ENCODE measurements at places on chromosomes 2 and 18.

DNA sequence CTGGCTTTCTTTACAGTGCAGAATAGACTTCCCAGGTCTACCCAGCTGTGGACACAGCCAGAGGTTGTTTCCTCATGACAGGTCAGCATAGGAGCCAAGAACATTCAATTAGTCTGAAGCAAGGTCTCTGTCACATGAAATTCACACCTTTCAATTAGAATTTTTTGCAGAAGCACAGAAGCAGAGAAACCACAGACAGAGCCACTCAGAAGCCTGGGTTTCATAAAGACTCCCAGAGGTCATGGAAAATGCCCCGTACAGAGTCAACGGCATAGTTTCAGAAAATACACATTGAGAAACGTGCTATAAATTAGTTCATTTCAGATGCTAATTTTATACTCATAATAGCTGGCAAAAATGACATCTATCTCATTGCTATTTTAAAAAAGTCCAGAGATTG lies 87.0 kb upstream of the TMEM200C start:
- no peak overlapping the region for H3K27ac ChIP-seq
- no peaks in the 10 kb centered on the region for H3K4me1 ChIP-seq
- no peaks in the 10 kb centered on the region for H3K27me3 ChIP-seq
- H3K36me3 ChIP-seq, result no peaks in the 10 kb centered on the region
- no peak for DNase-seq

GRCh38 chr18:24333084-24333483 lies 64.5 kb downstream of the OSBPL1A start:
- peaks cover 6% of the 10 kb centered on the region for H3K27me3 ChIP-seq
- no peak overlapping the region for H3K4me3 ChIP-seq
- no peaks in the 10 kb centered on the region for H3K36me3 ChIP-seq
- no peak overlapping the region for H3K27ac ChIP-seq

DNA sequence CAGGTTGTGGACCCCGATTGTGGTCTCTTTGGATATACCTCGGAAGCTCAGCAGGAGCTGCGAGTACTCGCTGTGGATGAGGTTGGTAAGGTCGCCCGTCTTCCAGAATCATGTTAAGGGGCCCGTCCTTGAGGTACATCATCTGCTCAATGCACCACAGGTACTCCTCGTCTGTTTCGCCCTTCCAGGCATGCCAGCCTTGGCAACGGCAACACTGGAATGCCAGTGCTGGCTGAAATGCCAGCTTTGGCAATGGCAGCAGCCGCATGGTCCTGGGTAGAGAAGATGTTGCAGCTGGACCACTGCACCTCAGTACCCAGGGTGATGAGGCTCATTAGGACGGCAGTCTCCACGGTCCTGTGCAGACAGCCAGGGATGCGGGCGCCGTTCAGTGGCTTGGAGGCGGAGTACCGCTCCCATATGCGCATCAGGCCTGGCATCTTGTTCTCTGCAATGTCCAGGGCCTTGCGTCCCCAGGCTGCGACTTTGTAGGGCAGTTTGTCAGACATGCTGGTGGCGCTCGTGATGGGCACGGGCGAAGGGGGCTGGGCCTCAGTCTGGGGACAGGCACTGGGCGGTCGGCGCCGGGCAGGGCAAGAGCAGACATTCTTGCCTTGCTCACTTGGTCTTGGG lies 122.2 kb upstream of the NXPH2 start:
- no peak for DNase-seq
- H3K27ac ChIP-seq, result no peak overlapping the region
- no peak overlapping the region for H3K4me3 ChIP-seq
- H3K4me1 ChIP-seq, result no peaks in the 10 kb centered on the region

GRCh38 chr2:148813603-148814065 lies 61.4 kb upstream of the KIF5C start:
- DNase-seq, result peak; percentile 96
- H3K27ac ChIP-seq, result peak overlapping the region; percentile 87
- no peaks in the 10 kb centered on the region for H3K36me3 ChIP-seq
- peaks cover 37% of the 10 kb centered on the region for H3K4me1 ChIP-seq
- H3K4me3 ChIP-seq, result peak overlapping the region; percentile 55
- peaks cover 63% of the 10 kb centered on the region for H3K27me3 ChIP-seq

DNA sequence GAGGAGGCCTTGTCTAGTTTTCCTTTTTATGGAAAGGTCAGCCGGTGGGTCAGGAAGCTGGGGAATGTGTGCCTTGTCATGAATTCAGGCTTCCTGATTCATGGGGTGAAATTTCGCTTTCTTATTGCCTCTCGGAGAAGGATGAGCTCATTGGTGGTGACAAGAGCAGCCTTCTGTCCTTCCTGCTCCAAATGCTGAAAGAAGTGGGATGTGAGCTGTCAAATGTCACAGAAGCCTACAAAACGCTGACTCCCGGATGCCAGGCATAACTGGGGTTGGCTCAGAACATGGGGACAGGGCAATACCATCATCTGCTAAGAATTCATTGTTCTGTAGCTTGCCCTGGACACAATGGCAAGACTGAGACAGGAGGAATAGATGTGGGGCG lies 55.8 kb upstream of the FAM136A start:
- no peak overlapping the region for H3K27ac ChIP-seq
- DNase-seq, result no peak
- no peaks in the 10 kb centered on the region for H3K36me3 ChIP-seq
- peaks cover 36% of the 10 kb centered on the region for H3K27me3 ChIP-seq
- no peaks in the 10 kb centered on the region for H3K4me1 ChIP-seq

DNA sequence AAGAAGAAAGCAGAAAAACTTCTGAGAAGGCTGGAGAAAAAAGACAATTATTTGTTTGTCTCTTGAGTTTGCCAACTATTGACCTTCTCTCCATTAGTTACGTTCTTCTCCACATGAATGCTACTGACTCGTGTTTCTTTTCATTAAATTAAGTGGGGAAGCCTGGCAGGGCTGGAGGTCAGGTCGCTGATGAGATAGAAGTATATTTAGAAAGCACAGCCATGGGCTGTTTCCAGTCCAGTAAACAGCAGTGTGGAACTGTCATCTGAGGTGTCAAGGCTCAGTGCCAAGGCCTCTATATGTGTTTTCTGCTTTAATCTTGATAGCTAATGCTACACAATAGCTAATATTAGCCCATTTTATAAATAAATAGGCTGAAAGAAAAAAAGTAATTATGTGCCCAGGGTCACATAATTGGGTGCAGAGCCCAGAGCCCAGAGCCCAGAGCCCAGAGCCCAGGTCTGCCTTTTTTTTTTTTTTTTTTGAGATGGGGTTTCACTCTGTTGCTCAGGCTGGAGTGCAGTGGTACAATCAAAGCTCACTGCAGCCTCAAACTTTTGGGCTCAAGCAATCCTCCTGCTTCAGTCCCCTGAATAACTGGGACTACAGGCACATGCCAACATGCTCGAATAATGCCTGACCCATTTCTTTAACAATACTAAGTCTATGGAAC lies 6.3 kb downstream of the MSGN1 start:
- H3K27me3 ChIP-seq, result peaks cover 29% of the 10 kb centered on the region
- H3K4me1 ChIP-seq, result peaks cover 8% of the 10 kb centered on the region
- no peaks in the 10 kb centered on the region for H3K36me3 ChIP-seq
- H3K27ac ChIP-seq, result no peak overlapping the region
- H3K4me3 ChIP-seq, result no peak overlapping the region

DNA sequence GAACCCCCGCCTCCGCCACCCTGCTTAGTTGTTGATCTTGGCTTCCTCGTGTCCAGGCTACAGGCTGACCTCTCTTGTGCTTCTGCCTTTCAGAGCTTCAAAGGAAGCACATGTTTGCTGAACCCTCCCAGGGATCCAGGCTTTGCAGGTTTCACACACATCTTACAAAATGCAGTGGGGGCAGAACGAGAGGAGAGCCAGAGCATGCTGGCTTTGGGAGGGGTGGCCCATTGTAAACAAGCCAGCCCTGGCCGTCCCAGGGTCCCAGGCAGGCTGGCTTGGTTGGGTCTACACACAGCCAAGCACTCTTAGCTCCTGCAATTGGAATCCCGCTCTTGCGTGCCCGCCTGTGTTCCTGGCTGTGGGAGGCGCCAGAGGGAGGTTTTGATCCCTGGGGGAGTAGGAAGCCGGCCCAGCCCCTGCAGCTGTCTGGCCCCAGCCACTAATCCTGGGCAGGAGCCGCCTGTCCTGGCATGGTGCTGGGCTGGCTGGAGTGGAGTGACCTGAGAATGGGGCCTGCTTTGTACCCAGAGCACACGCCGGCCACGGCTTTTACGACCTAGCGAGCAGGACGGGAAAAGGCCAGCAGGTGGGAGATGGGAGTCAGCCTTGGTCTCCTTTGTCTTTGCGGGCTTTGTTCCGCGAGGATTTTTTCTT lies 53.9 kb downstream of the SH3BP4 start:
- no peak overlapping the region for H3K4me3 ChIP-seq
- H3K36me3 ChIP-seq, result no peaks in the 10 kb centered on the region
- DNase-seq, result no peak
- no peaks in the 10 kb centered on the region for H3K27me3 ChIP-seq

DNA sequence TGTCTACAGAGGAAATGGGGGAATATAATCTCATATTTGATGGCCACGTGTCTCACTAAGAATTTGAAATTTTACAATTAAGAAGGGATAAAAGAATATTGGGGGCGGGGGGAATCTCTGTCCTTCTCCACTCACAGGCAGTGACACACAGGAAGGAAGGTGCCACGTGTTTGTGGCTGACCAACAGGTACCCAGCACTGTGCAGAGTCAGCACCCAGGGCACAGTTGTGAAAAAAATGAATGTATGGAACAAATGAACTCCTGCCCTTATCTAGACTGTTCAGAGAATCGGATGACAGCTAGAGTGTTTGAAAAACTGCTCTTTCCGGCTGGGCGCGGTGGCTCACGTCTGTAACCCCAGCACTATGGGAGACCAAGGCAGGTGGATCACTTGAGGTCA lies 317.0 kb upstream of the MYT1L start:
- H3K4me1 ChIP-seq, result peaks cover 7% of the 10 kb centered on the region
- no peaks in the 10 kb centered on the region for H3K36me3 ChIP-seq
- DNase-seq, result no peak

DNA sequence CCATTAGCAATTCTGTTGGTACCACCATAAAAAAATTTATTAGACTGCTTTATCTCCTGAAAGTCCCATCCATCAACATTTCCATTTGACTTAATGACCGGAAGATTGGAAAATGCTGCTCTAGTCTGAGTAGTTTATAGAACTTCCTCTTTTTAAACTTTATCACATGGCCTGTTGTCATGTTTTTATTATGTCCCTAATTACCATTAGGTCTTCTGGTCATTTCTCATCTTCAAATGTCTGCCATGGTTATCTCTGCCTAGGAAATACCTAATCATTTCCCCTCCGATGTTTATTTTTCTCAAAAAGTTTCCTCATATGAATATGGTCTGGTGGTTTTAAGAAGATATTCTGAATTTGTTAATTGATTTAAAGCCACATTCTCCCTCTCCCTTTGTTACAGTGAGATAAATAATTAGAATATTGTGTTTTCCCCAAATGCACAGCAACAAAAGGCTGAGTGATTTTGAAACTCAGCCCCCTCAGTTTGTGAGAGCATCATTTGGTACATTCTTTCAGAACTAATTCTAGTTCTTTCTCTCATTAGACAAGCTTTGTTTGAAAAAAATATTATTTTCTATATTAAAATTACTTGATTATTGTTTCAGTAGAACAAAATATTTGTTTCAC lies 317.1 kb upstream of the ST6GAL2 start:
- H3K4me3 ChIP-seq, result no peak overlapping the region
- no peak for DNase-seq
- no peaks in the 10 kb centered on the region for H3K36me3 ChIP-seq
- H3K27me3 ChIP-seq, result no peaks in the 10 kb centered on the region

DNA sequence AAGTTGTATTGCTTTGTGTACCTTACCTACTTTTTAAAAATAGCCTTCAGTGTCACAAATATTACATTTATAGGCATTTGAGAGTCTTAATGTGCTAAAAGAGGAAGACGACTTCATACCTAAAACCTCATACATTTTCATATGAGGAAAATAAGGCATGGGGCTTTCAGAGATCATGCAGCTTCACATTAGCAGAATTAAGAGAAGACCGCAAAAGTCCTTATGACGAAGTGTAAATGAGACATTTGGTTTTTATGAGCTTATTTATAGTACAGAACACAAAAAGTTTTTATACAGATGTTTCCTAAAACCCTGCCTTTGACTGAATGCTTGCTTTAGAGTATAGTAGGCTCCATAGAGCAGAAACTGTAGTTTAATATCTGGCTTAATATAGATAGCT lies 10.1 kb upstream of the CCDC138 start:
- H3K27ac ChIP-seq, result no peak overlapping the region
- H3K27me3 ChIP-seq, result no peaks in the 10 kb centered on the region
- H3K36me3 ChIP-seq, result peaks cover 40% of the 10 kb centered on the region

- H3K27ac ChIP-seq, result no peak overlapping the region
- peaks cover 9% of the 10 kb centered on the region for H3K27me3 ChIP-seq
- H3K4me3 ChIP-seq, result no peak overlapping the region
These were observed 86.6 kb downstream of the WDSUB1 start for GRCh38 chr2:159199761-159200465.

- no peak overlapping the region for H3K4me3 ChIP-seq
- H3K36me3 ChIP-seq, result no peaks in the 10 kb centered on the region
- no peak for DNase-seq
- H3K27ac ChIP-seq, result no peak overlapping the region
These were observed 1.4 kb downstream of the WNT6 start for GRCh38 chr2:218860950-218861381.

- H3K4me1 ChIP-seq, result peaks cover 10% of the 10 kb centered on the region
- H3K4me3 ChIP-seq, result peak overlapping the region; percentile 30
- H3K27me3 ChIP-seq, result peaks cover 26% of the 10 kb centered on the region
These were observed 26.6 kb upstream of the SEH1L start for GRCh38 chr18:12921178-12921577.

Measured in activated CD8-positive, alpha-beta memory T cell treated with anti-CD3 and anti-CD28 coated beads, Interleukin-2, amount 10 ng/mL, durations not matched to agents 7 days and 5 days (primary cell).